Fibroblast of lung (primary cell): ENCODE measurements at places on chromosomes 7 and 10. TPM values are rescaled to one million over a fixed set of nuclear protein-coding genes. Genes with fewer than 3 reads are reported as not detected.

The UBTD1 gene
- total RNA-seq, result 20.3 and 22.0 TPM in 2 replicates

The CALCR gene
- not detected in 2 replicates for total RNA-seq

The VWC2 gene
- total RNA-seq, result not detected in 2 replicates

The BICC1 gene
- total RNA-seq, result 62.7 and 64.7 TPM in 2 replicates

The EBLN1 gene
- not detected in 2 replicates for total RNA-seq

The NEUROG3 gene
- total RNA-seq, result not detected in 2 replicates

The ASZ1 gene
- total RNA-seq, result not detected in 2 replicates

The WASHC2A gene
- total RNA-seq, result 62.9 and 64.2 TPM in 2 replicates

The FAM237B gene
- total RNA-seq, result under 0.01 TPM in 1 of 2 replicates, not detected in the other

The SERPINE1 gene
- 41.3 and 167 TPM in 2 replicates for total RNA-seq

The IFIT5 gene
- total RNA-seq, result 27.7 and 32.7 TPM in 2 replicates

The UFSP1 gene
- 4.0 and 7.7 TPM in 2 replicates for total RNA-seq

The SDK1 gene
- 3.6 and 8.6 TPM in 2 replicates for total RNA-seq

The CHAT gene
- total RNA-seq, result not detected in 2 replicates

The TTYH3 gene
- total RNA-seq, result 15.4 and 19.7 TPM in 2 replicates

The EN2 gene
- under 0.01 TPM in 1 of 2 replicates, not detected in the other for total RNA-seq

The CDHR1 gene
- not detected in 2 replicates for total RNA-seq

The NPSR1 gene
- not detected in 2 replicates for total RNA-seq

The TMEM236 gene
- total RNA-seq, result under 0.01 and 0.17 TPM in 2 replicates

The AGR3 gene
- total RNA-seq, result not detected in 2 replicates

The ALOX5 gene
- not detected in 2 replicates for total RNA-seq

The AKR1B1 gene
- 89.6 and 213 TPM in 2 replicates for total RNA-seq

The GTF2I gene
- total RNA-seq, result 82.7 and 105 TPM in 2 replicates

The RNF148 gene
- 0.26 and 0.83 TPM in 2 replicates for total RNA-seq

The LLCFC1 gene
- not detected in 2 replicates for total RNA-seq

The RBP3 gene
- total RNA-seq, result not detected in 2 replicates

The PSMC2 gene
- 144 and 175 TPM in 2 replicates for total RNA-seq

The PPP1R17 gene
- total RNA-seq, result not detected in 2 replicates
